ENCODE measurements at places on chromosomes 11 and 22. TPM values are rescaled to one million over a fixed set of nuclear protein-coding genes. Genes with fewer than 3 reads are reported as not detected.
A peak's percentile ranks its signal among the peaks of the same experiment; 100 is the strongest.

GRCh38 chr22:19984201-19984753 is 32.3 kb downstream of the ARVCF start:
- DNase-seq: peak; percentile 83

- DNase-seq: no peak
Observed at GRCh38 chr22:40405178-40406062, 35.0 kb downstream of the SGSM3 start.

- DNase-seq: no peak
Observed at GRCh38 chr11:83681906-83682610, 395.9 kb upstream of the CCDC90B start.

GRCh38 chr22:38760477-38761201 is 4.8 kb upstream of the SUN2 start:
- DNase-seq: no peak

- no peak for DNase-seq
Observed at GRCh38 chr11:70555078-70555477, 156.7 kb downstream of the CTTN start.

DNA sequence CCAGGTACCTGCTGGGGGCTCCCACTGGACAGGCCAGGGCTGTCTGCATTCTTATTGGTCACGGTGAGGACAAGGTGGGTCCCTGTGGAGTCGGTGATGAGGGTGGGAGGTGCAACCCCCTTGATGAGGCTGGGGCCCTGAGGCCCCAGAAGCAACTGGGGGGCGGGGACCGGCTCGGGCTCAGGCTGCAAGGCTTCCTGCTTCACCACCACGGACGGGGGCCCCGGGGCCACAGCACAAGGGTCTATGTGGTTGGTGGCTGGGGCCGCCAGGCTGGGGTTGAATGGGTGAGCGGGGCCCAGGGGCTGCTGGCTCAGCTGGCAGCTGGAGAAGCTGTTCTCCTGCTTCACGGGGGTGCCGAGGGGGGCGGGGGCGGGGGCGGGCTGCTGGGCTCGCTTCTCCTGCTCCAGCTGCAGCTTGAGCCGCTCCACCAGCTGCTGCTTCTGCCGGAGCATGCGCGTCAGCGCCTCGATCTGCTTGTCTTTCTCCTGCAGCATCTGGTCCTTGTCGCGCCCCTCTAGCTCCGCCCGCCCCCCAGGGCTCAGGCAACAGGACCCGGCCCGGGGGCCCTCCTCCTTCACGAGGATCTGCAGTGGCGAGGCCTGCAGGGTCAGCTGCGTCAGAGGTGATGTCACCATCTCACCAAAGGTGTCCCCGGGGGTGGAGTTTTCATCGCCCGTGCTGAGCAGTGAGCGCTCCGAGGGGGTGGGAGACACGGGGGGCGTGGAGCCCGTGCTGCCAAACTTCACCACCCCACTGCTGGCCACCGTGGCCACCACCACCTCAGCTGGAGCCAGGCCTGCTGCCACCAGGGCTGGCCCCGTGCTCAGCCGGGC is 48.2 kb downstream of the SGSM3 start:
- no peak for DNase-seq

- no peak for DNase-seq
Observed at GRCh38 chr11:63371396-63371795, 1.8 kb downstream of the SLC22A9 start.

GRCh38 chr11:106384429-106384828 is 307.0 kb downstream of the AASDHPPT start:
- no peak for DNase-seq

DNA sequence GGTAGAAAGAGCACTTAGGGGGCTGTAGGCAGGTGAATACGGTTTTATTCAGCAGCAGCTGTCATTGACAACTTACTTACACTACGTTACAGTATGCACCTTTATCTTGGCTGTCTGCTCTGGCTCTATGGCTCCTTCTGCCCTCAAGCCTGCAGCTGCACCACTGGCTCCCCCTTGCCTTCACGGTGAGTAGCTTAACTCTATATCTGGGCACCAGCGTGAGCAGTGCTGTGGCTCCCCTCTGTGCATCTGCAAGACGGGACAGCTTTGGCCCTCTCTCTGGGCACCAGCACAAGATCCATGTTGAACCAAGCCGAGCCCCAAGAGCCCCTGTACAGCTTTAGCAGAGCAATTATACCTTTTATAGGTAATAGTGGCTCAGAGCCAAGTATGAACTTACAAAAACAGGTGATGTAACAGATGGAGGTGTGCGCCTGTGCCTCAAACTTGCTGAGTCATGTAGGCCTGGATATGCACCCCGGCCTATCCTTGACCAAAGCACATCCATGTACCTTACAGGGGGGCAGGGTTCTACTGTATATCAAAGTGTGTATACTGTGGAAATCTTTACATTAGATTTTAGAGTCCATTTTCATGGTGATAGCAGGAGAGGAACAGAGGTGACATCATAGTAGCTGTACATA is 96.9 kb upstream of the CTSC start:
- no peak for DNase-seq

GRCh38 chr22:48639896-48640748 is 1187.6 kb downstream of the BRD1 start:
- no peak for DNase-seq

GRCh38 chr22:27273436-27273835 is 528.1 kb downstream of the MN1 start:
- DNase-seq: no peak

DNA sequence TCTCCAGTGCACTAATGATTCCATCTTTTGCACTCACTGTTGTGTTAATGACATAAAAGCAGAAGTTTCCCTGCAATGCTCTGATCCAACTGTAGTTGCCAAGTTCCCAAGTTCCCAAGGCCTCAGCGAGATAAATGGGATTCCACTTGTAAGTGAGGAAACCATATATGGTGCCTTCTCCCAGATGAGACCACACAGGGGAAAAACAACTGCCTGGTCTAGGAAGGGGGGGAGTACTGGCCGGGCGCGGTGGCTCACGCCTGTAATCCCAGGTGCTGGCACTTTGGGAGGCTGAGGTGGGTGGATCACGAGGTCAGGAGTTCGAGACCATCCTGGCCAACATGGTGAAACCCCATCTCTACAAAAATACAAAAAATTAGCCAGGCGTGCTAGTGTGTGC is 23.3 kb upstream of the RELA start:
- no peak for DNase-seq

DNA sequence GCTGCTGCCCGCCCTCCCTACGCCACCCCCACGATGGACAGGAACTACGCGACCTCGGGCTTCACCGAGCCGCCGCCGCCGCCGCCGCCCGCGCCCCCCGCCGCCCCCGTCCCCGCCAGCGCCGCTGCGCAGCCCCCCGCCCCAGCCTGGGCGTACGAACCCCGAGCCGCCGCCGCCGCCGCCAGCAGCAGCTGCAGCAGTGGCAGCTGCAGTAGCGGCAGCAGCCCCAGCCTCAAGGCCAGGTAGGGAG is 407 bp downstream of the QSER1 start:
- no peak for DNase-seq

- DNase-seq: peak; percentile 63
Observed at GRCh38 chr11:83063073-83063754, 8.5 kb downstream of the RAB30 start.

- DNase-seq: peak; percentile 8
Observed at GRCh38 chr11:69891421-69892236, 72.4 kb upstream of the FGF3 start.

DNA sequence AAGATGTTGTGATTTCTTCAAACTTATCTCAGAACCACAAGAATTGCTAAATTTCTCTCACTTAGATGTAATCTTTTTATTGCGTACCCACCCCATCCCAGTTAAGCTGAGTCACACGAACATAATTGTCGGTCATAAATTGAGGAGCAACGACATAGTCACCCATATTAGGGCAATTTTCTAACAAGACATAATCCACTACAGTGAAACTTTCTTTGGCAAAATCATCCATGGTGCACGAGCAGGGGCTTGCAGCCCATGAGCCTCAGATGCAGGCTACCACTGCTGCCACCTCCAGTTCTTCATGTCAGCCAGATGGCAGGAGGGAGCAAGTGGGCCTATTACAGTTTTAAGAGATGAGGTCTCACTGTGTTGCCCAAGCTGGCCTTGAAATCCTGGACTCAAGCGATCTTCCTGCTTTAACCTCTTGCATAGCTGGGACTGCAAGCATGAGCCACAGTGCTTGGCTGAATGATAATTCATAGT is 70.3 kb upstream of the GRK2 start:
- no peak for DNase-seq

GRCh38 chr11:36192425-36193289 is 96.6 kb downstream of the COMMD9 start:
- DNase-seq: no peak

DNA sequence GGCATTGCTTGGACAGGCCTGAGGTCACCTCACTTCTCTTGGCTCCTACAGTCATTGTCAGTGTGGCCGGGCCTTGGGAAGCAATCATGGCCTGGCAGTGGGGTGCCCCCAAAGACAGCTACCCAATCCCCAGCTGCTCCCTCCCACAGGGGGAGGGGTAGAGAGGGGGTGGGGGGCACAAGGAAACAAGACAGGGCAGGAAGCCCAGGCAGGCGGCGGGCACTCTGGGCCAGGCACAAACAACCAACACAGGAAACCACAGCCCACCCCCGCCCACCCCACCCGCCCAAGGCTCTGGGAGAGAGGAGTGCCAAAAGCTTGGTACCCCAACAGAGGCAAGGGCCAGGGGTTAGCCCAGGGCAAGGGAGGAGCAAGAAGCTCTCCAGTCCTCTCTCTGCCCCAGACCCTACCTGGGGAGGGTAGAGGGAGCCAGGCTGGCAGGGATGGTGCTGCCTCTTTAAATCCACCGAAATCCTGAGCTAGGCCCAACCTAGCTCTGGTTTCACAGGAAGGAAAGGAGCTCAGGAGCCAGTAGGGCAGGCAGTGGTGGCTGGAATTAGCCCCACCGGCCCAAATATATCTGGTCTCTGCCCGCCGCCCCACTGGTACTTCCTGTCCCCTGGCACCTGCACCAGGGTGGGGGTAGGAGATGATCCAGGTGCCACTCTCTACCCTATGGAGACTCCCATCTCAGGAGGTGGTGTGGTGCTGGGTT is 12.2 kb downstream of the BCL9L start:
- peak; percentile 39 for DNase-seq

GRCh38 chr11:122714004-122714403 is 58.5 kb downstream of the UBASH3B start:
- no peak for DNase-seq

GRCh38 chr11:70580036-70580805 is 181.9 kb downstream of the CTTN start:
- DNase-seq: peak; percentile 9

GRCh38 chr11:64492561-64492960 is 98.5 kb upstream of the SLC22A12 start:
- no peak for DNase-seq

DNA sequence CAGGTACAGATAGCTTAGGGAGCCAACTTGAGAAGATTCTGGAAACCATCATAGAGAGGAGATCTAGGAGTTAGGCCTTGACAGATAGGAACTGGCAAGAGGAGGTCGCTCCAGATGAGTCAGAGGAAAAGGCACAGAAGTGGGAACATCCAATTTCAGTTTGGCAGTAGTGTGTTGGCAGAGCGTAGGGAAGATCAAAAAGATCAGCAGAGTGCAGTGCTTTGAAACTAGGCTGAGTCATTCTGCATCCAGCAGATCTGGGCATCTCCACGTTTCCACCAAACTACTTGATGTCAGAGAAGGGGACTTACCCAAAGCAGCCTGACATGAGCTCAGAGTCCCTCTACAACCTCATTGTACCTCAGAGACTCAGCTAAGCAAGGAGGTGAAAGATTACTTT is 58.5 kb downstream of the GAB4 start:
- DNase-seq: no peak

- no peak for DNase-seq
Observed at GRCh38 chr11:26086028-26086427, 245.9 kb upstream of the ANO3 start.

- no peak for DNase-seq
Observed at GRCh38 chr11:74444173-74444826, 23.0 kb downstream of the KCNE3 start.

- DNase-seq: no peak
Observed at GRCh38 chr11:65159012-65159411, 11.0 kb upstream of the SPDYC start.

GRCh38 chr11:62708793-62709192 is 1.3 kb downstream of the GNG3 start:
- DNase-seq: no peak

DNA sequence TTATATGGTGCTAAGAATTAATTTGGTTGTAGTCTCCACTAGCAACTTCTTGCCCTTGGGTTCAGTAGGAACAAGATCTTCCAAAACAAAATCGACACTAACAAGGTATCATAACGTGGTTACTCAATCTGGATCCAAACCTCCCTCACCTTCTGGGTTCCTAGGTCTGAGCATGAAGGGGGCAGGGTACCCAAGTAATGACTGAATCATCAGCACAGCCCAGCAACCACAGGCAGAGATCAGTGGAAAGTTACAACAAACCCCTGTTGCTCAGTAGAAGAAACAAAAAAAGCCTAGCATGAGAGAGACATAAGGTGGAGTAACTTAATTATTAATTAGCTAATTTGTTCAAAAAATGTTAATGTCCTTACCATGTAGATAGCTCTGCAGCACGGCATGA is 221.4 kb downstream of the BLID start:
- no peak for DNase-seq

DNA sequence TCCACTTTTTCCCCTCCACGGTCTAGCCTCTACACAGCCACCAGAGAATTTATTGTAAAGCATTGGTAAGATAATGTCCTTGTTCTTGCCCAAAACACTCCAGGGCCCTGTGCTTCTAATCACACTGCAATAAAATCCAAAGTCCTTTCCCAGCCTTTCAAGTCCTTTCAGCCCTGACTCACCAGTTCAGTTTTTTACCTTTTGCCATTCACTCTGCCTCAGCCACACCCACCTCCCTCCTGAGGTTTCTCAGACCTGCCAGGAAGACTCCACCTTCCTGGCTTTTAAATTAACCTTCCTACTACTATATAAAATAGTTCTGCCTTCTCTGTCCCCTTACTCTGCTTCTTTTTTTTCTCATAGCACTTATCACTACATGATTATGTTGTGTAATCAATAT is 91.0 kb upstream of the ARHGAP32 start:
- no peak for DNase-seq

GRCh38 chr11:61627850-61628661 is 47.2 kb upstream of the SYT7 start:
- peak; percentile 83 for DNase-seq

- DNase-seq: peak; percentile 87
Observed at GRCh38 chr11:78000193-78000592, 5.7 kb upstream of the INTS4 start.

GRCh38 chr11:77710358-77710757 is 72.8 kb upstream of the CLNS1A start:
- peak; percentile 10 for DNase-seq

TIGD3 gene
- total RNA-seq: 0.23 TPM

NXPE4 gene
- not detected for total RNA-seq

NFAM1 gene
- not detected for total RNA-seq

ARRB1 gene
- total RNA-seq: 280 TPM

APOL3 gene
- 214 TPM for total RNA-seq

LDHAL6A gene
- not detected for total RNA-seq

DRICH1 gene
- 0.17 TPM for total RNA-seq

DEUP1 gene
- total RNA-seq: not detected

SCGB1C1 gene
- total RNA-seq: not detected

MUC15 gene
- not detected for total RNA-seq

FAM227A gene
- total RNA-seq: 0.65 TPM

ACR gene
- total RNA-seq: 0.34 TPM

MPEG1 gene
- total RNA-seq: not detected

CLTCL1 gene
- total RNA-seq: 4.2 TPM

CADM1 gene
- total RNA-seq: 0.56 TPM

C1QTNF5 gene
- 127 TPM for total RNA-seq

SCGB1D2 gene
- not detected for total RNA-seq

All from dermis blood vessel endothelial cell (primary cell).